ENCODE measurements at places on chromosomes 7 and 10.

- DNase-seq, result no peak
Measured at GRCh38 chr7:107867858-107868466, 23.0 kb upstream of the DLD start.

DNA sequence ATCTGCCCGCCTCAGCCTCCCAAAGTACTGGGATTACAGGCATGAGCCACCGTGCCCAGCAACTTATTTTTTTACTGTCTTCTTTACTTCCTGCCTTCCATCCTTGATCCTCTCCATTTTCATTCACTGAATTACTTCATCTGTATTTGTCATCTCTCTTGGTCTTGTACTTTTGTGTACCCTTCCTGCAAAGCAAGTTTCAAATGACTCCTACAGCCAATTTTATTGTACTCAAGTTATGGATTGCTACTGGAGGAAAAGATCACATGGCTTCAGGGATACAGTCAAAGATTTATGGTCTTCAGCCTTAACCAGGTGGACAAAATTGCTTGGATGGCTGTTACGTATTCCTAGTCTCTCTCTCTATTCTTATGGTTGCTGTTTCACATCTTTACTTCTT, 22.6 kb downstream of the SEPTIN7 start:
- DNase-seq, result no peak

DNA sequence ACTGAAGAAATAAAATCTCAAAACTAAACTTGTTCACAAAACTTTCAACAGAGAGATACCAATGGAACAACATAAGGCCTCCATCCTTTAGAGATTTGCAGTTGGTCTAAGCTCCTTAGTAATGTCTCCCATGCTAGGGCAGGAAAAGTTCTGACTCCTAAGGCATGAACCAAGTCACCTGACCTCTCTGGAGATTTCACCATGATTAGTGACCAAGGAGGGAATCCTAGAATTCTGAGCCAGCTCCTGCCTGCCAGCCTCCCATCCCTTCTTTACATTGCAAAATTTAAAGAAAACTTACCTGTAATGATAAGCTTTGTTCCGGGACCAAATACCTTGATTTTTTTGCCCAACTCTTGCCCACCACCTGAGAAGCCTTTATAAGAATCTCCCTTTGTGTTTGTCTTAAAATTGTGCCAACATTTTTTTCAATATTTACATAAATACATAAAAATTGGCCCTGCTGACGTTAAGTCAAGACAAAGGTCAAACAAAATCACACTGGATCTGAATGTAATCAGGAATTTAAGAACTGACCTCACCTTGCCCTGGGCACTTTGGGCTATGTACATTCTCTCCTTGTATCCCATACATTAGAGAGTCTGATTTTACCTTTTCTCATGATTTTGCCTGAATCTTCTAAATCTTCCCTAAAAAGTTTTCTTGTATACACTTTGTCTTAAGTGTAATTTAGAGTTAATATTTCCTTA, at the start of gene TARP:
TSS of gene TARP (minus strand) at position 351 of the 710 bp plus-strand sequence.
- DNase-seq, result no peak

- no peak for DNase-seq
Measured at GRCh38 chr10:35639728-35640401, 2.2 kb downstream of the FZD8 start.

- no peak for DNase-seq
Measured at GRCh38 chr10:66673071-66673470, 252.8 kb upstream of the LRRTM3 start.

DNA sequence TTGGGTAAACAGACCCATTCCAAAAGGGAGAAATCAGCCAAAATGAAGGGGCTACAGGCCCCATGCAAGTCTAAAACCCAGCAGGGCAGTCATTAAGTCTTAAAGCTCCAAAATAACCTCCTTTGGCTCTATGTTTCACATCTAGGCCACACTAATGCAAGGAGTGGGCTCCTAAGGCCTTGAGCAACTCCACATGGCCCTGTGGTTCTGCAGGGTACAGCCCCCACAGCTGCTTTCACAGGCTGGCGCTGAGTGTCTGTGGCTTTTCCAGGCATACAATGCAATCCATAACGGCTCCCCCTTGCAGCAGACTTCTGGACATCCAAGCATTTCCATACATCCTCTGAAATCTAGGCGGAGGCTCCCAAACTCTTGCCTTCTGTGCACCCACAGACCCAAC, 9.0 kb downstream of the TMEM243 start:
- no peak for DNase-seq

DNA sequence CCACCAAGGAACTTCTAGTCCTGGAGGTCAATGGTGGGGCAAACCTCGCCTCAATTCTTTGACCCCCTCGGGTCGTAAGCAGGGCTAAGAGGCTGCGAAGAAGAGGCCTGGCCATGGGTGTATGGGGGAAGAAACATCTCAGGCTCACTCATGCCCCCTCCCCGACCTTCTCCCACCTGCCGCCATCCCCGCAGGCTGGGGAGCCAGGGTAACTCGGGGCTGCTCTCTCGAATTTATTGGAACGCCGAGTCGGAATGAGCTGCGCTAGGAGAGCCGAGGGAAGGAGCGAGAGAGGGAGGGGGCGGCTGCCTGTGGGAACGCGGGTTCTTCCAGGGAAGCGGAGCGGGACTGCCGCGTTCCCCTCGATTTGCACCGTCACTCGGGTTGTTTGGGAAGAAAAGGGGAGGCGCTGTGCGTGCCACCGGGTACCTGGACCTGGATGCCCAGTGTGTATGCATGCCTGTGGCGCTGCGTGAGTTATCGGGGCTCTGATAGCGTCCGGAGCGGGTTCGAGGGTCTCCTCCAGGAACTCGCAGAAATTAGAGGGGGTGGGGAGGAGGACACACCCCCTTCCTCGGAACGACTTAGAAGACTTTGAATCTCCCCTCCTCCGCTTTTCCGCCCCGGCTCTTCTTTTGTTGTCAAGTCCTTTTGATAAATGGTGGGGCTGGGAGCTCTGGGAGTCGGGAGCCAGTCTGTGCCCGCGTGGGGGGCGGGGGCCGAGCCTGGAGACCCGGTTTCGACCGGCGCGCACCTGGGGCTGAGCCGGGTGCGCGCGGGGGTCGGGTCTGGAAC, 1.8 kb upstream of the ZNF503 start:
- no peak for DNase-seq

- no peak for DNase-seq
Measured at GRCh38 chr10:76399226-76399625, 967.8 kb downstream of the LRMDA start.

DNA sequence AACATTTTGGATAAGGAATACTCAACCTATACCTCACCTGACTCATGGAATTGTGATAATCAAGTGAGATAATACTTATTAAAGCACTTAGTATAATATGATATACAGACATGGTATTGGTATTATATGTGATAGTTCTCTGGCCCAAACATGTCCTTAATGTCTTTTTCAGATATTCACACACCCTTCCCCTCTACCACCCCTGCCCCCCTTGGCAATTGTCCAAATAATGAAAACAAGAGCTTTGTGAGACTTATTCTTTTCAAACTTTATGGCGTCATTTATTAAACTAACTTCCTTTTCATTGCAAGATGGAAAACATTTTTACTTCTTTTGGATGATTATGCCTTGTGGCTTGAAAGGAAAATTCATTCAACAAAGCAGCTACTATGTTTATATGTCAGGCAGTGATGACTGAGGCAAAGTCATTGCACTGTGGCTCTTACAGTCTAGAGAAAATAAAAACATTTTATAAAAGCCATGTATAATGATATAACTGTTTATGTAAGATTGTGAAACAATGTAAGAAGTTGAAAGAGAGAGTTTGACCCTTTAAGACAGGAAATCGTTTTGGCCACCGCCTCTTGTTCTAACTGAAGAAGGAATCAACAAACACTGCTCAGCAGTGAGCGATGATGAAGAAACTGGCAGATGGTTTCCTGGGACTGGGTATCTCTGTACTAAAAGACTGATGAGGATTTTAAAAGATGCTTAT, 27.4 kb downstream of the MINPP1 start:
- DNase-seq, result no peak

DNA sequence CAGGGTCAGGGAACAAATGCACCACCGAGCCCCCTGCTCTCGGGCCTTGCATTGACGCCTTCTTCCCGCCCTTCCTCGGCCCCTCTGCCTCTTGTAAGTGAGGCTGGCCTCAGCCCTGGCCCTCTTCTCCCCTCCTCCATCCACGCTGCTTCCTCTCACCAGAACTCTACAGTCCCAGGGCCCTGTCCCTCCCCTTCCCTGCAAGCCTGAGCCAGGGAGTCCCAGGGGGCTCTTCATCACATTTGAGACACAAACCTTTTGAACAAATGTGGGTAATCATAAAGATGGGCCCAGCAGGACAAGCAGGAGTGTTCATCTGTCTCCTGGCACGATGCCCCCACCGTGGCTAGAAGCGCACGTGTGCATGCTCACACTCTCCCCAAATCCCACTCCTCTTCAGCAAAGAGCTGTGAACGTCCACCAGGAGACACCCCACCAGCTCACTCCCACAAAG, 57.7 kb downstream of the SLIT1 start:
- DNase-seq, result no peak

- DNase-seq, result no peak
Measured at GRCh38 chr7:22944022-22944421, 69.9 kb downstream of the HYCC1 start.

- no peak for DNase-seq
Measured at GRCh38 chr7:148049068-148049467, 541.5 kb upstream of the C7orf33 start.

DNA sequence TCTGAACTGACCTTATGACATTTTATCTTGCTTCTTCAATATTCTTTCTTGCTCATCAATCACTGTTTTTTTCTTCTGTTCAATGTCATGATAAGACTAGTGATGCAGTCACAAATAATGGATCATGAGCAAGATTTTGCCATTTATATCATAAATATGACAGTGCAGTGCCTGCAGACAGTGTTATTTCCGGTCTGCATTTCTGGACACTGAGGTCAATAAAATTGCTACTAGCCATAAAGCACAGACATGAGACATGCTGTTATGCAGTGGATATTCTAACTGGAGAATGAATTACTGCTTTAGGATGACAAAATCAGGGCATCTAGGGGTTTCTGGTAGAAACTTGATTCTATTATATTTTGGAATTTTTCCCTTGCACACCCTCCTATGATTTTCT, 1509.7 kb upstream of the LRRTM3 start:
- DNase-seq, result no peak

- DNase-seq, result no peak
Measured at GRCh38 chr10:100806356-100806645, 60.9 kb downstream of the PAX2 start.

Data from activated T-cell treated with anti-CD3 and anti-CD28 coated beads, Interleukin-2, amount 50 U/mL, for 1 hour (primary cell).